ENCODE measurements at places on chromosomes 1 and 21.
A peak's percentile ranks its signal among the peaks of the same experiment; 100 is the strongest.

DNA sequence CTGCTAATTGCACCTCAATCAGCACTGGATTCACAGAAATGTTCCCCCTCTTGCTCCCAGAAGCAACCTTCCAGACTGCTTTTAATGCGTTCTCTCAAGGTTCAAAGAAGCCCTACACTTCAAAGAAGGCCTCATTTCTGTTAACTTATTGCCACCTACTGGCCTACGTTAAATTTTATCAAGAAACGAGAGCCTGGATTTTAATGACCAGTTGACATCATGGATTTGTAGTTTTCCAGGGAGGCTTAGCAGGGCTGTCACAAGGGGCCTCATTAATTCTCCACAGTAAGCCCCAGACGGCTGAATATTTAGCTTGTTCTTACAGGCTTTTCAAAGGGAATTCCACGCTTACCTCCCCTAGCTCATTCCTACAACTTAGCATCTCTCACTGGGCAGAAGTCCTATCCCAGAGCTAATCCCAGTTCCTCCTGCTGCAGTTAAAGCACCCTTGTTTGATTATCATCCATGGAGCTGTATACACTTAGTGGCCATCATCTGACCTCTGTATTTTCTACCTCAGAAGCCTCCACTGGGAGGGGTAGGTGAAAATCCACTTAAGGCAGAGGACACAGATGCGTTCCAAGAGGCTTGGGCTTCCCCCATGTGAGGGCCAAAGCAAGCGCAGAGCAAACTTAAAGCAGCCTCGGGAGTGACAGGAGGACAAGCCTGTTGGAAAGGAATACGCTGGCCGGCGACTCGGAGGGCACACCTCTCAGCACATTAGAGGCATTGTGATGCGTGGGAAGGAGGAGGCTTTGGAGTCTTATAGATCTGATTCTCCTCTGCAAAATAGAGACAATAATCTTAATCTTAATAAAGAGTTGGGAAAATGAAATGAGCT, 32.2 kb upstream of the CYP4X1 start:
- no peak for DNase-seq

DNA sequence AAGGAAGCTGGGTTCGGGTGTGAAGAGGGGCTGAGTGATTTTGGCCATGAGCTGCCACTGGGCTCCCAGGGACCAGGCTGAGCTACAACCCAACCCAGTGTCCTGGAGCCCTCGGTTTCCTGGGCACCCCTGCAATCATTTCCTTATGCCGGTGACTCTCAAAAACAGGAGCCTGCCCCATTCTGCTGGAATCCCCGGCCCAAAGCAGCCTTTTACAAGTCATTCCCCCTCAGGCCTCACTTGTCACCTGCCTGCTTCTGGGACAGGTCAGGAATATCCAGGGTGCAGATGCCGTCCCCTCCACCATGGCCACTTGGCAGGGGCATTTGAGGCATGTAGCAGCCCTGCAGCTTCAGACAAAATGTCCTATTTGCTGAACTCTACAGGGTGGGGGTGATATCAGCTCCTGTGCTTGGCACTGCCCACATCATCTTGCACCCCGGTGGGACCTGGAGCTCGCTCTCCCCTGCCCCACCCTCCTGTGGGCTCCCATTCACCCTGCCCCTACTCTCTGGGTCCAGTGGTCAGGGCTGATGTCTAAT, 30.0 kb downstream of the CDK18 start:
- DNase-seq, result no peak

GRCh38 chr21:21231913-21232312, 233.7 kb downstream of the NCAM2 start:
- peak; percentile 11 for DNase-seq

- DNase-seq, result no peak
These were observed 17.4 kb upstream of the SLC2A5 start for GRCh38 chr1:9086796-9087195.

DNA sequence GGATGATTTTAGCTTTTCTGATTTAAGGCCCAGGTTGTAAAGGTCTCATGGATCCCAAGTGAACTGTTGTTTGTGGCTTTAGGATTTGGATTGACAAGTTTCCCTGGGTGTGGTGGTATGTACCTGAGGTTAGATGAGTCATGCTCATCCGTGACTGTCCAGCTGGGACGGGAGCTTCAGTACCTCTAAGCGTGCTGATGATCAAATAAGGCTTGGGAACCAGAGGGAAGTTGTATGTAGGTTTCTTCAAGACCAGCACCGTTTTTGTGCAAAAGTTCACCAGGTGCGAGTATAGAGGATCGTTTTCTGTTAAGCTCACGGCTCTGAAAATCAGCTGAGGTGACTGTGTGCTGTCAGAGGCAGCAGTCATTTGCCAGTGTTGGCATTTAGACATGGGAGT, 19.8 kb downstream of the PLA2G2E start:
- DNase-seq, result no peak

All from muscle of back (tissue), 13 donors.